ENCODE measurements at places on chromosomes 4 and X.

DNA sequence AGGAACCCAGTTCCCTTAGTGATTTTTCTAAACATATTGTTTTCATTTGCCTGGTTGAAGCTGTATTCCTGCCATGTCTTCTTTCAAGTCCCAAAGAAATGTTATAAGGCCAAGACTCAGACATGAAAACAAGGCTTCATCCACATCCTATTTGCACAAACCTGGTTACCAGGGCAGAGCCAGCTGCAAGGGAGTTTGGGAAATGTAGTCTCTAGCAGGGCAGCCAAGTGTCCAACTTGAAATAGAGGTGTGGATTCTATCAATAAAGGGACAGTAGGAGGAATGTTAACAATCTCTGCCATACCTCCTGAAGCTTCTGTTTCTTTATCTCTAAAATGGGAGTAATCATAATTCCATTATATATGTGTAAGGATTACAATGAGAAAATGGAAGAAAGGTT is 56.6 kb downstream of the INTS12 start:
- no peak for DNase-seq

GRCh38 chrX:154300816-154301215 is 5.2 kb downstream of the TKTL1 start:
- DNase-seq: no peak

GRCh38 chr4:74682567-74683359 is 111.6 kb downstream of the BTC start:
- DNase-seq: no peak

DNA sequence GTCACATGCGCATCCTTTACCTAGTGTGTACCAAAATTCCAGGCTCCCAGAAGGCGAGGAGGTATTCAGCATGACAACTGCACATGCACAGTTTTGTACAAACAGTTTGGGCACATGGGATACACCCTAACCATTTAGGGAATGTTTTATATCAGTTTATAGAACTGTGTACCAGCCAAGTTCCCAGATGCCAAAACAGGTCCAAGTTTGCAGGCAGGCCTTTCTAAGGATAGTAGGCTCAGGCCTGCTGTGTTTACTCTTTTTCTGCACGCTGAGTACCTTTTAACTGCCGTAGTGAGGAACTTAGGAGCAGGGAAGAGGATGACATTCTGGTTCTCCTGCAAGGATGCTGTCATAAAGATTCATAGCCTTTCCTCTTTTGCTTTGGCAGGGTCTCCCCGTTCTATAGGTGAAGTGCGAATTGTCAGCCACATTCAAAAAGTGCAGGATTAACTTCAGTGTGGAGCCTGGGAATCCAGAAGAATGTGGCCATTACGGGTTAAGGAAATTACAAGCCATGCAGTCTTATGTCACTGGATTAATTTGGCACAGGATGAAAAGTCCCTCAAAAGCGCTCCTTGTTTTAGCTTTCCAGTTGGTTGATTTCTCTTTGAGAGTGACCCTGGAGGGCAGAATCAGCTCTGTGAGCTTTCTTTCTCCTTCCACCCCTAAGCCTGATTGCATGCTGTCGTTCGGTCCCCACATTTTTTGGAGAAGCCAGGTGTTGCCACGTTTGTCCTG is 259.8 kb downstream of the ARHGAP10 start:
- DNase-seq: no peak

- DNase-seq: no peak
Measured at GRCh38 chrX:16979226-16979625, 32.8 kb downstream of the REPS2 start.

DNA sequence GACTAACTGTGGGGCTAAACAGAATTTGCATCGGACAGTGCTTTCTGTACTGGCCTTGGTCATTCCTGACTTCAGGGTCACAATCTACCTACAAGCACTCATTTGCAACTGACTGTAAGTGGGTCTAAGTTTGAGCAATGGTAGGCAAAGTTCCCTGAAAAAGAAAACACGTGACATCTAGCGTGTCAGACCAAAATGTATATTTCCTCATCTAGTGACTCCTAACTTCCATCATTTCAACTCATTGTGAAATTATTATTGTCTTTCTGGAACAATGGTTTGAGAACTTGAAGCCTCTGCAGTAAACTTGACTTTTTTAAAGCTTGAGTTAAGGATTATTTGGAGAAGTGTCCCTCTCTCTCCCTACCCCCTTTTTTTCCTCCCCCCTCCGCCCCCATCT is 113.6 kb downstream of the MID1 start:
- no peak for DNase-seq

DNA sequence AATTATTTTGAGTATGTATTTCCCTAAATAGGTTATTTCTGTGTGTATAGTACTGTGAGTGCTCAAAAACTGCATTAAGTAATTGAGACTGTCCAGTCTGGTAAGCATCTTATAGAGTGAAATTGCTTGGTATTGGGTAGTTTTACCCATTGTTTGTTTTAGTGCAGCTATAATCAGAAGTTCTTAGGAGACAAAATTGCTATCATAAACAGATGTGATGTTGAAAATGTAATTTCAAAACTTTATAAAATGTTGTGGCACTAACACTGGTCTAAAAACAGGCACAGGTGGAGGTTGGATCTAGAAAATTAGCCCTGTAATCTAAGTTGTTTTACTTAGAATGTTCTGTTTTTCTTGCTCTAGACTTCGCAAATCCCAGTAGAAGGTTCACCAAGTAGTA is 46.8 kb downstream of the RAPGEF2 start:
- no peak for DNase-seq

DNA sequence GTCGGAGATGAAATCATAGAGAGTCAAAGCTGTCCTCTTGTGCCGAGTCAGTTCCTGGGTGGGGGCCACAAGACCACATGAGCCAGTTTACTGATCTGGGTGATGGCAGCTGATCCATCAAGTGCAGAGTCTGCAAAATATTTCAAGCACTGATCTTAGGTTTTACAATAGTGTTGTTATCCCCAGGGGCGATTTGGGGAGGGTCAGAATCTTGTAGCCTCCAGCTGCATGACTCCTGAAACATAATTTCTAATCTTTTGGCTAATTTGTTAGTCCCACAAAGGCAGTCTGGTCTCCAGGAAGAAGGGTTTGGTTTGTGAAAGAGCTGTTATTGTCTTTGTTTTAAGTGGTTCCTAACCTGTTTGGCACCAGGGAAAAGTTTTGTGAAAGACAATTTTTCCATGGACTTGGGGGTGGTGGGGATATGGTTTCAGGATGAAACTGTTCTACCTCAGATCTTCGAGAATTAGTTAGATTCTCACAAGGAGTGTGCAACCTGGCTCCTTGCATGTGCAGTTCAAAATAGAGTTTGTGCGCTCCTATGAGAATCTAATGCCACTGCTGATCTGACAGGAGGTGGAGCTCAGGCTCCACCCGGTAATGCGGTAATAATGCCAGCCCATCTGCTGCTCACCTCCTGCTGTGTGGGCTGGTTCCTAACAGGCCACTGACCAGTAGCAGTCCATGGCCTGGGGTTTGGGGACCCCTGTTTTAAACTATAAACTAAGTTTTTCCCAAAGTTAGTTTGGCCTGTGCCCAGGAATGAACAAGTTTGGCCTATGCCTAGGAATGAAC is 29.2 kb downstream of the METAP1 start:
- DNase-seq: no peak

GRCh38 chr4:189185810-189186432 is 754.8 kb upstream of the FRG1 start:
- DNase-seq: no peak

DNA sequence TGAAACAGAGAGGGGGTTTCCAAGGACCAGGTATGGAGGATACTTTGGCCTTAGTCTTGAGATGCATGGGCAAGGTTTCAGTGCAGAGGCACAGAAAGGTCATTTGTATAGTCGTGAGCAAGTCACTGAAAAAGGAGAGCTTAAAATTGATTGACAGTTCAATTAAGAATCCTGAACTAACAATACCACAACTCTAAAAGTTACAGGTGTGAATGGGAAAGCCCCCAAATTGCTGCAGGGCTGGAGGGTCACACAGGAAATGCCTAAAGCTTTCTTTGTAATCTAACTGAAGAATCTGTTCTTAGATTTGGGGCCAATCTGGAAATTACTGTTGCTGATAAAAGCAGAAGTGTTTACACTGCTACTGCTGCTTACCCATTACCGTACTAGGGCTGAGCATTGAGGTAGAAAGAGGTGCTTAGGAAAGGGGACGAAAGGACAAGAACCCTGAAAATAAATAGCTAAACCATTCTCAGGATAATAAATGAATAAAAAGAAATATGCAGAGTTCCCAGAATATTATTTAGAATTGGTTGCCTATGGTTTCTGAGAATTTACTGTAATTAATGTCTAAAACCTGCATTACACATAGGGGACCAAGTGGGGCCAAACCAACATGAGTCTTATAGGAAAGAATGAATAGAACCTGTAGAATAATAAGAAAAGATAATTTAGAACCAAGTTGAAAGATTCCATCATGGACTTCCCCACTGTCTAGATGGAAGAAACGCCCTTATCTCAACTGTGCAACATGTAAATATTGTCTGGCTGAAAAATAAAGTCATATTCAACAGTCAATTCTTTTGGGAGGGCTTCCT is 91.9 kb upstream of the PPP1R2C start:
- peak; percentile 30 for DNase-seq

DNA sequence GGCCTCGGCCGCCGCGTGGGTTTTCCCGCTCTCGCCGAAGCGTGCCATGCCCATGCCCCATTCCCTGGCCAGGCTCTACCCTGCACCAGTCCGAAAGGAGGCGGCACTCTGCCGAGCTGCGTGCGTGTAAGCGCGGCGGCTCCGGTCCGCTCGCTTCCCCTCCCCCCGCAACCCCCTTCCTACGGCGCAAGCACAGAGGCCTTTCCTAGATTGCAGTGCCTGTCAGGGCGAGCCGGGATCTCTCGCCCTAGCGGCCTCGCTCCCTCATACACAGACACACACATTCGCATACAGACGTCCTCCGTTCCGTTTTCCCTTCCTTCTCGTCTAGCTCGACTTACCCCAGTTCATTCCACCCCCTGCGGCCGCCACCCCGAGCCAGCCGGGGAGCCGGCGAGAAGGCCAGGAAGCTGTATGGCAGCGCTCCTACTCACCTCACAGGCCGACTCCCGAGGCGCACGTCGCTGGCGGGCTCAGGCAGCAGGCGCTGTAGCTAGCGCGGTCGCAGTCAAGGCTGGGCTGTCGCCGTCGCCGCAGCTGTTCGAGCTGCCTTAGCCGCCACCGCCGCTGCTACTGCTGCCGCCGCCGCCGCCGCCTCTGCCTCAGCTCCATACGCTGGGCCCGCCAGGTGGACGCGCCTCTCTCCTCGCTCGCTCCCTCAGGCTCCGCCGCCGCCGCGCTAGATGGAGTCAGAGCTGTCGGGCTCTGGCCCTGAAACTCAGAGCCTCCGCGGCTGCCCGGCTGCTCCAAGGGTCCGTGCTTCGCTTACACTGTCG is 615 bp downstream of the NEXMIF start:
- peak; percentile 46 for DNase-seq

DNA sequence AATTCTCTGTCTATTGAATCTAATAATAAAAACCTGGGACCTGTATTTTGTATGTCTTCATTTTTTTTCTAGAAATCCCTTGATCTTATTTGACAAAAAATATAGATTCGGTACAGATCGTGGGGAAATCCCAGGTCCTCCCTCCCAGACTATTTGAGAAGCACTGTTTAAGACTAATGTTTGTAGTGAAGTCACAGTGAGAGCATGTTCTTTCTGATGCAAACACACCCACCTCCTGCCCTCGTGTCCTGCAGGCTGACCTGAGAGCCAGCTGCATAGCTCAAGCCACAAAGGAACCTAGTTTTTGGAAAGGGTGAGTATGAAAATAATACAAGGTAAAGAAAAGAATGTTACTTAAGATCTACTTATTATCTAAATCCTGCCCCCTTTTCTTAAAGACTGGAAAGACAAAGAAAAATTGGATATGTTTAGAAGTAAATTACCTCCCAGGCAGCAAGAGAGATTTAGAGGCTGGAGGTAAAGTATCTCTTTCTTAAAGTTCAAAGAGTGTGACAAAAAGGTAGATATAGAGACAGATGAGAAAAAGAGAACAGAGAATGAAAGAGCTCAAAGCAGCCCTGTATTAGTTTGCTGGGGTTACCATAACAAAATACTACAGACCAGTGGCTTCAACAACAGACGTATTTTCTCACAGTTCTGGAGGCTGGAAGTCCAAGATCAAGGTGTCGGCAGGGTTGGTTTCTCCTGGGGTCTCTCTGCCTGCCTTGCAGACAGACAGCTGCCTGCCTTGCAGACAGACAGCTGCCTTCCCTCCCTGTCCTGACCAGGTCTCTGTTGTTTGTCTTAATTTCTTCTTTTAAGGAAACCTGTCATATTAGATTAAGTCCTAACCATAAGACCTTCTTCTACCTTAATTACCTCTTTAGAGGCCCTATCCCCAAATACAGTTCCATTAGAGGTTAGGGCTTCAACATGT is 20.4 kb upstream of the DCTD start:
- no peak for DNase-seq

GRCh38 chrX:118347131-118347530 is 1.2 kb downstream of the WDR44 start:
- no peak for DNase-seq

DNA sequence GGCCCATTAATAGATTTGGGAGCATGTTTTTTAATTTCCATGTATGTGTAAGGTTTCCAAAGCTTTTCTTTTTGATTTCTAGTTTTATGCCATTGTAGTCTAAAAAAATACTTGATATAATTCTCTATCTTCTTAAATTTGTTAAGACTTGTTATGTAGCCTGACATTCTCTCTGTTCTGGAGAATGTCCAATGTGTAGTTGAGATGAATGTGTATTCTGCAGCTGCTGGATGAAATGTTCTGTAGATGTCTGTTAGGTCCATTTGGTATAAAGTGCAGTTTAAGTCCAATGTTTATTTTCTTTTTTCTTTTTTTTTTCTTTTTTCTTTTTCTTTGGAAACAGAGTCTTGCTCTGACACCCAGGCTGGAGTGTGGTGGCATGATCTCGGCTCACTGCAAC is 378.5 kb upstream of the MAD2L1 start:
- no peak for DNase-seq

GRCh38 chrX:151708821-151709220 is 7.0 kb upstream of the FATE1 start:
- no peak for DNase-seq

DNA sequence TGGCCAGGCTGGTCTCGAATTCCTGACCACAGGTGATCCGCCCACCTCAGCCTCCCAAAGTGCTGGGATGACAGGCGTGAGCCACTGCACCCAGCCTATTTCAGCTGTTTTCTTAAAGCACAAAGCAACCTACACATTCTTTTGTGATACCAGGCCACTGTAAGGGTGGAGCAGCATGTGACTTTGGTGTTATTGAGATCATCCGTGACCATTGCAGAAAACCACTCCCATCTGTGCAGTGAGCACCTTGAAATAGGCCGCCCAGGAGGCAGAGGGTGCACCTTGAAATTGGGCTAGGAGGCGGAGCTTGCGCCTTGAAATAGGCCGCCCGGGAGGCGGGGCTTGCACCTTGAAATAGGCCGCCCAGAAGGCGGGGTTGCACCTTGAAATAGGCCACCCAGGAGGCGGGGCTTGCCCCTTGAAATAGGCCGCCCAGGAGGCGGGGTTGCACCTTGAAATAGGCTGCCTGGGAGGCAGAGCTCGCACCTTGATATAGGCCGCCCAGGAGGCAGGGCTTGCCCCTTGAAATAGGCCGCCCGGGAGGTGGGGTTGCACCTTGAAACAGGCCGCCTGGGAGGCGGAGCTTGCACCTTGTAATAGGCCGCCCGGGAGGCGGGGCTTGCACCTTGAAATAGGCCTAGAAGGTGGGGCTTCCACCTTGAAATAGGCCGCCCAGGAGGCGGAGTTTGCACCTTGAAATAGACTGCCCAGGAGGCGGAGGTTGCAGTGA is 9.0 kb upstream of the SLC25A6 start:
- DNase-seq: no peak

Data from GM20000 (cell line).